ENCODE measurements at places on chromosomes 4 and X.

DNA sequence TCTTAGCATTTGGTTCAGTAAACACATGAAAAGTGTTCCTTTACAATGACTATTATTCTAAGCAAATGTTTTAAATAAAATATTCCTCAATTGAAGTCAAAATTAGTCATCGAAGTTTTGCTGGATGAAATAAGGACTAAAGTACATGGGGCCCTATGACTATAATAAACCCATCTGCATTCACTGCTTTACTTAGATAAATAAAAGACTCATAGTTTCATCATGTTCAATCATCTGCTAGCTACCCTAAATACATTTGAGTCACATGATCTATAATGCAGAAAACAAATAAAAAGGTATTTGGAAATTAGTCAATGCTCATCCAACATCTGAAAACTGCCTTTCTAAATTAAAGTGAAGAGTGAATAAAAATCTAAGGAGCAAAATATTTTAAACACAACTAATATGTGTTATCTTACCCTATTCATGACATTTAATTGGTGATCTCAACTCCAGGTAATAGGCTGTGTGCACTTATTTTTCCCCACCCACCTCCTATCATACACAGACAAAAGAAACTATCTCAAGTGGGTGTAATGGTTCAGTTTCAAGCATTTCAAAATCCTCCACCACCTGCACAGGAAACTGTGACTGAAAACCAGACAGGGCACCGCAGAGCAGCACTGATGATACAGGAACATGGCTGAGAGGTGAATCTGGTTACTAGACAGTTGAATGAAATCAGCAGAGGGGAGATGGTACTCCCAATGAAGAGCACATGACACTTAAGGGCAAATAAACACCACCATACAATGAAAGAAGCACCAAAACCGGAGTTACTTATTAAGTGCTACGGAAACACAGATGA lies 78.6 kb downstream of the CAMK2D start:
- no peak for DNase-seq

- no peak for DNase-seq
Observed at GRCh38 chrX:68571610-68572311, 72.9 kb downstream of the YIPF6 start.

DNA sequence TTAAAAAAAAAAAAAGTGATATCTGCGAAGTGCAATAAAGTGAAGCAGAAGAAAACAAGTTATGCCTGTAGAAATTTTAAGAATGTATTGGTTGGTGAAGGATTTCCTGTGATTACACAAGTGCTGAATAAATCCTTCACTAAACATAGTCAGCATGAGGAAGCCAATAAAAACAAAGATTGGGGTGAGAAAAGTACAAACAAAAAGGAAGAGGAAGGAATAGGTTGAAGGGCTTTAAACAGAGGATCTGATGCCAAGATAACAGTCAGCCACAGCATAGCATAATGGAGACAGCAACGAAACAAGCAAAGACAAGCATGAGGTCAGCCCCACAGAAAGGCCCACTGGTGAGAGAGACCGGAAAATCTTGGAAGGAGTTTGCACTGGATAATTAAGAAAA lies 372.2 kb downstream of the ADAM29 start:
- no peak for DNase-seq

- DNase-seq = no peak
Observed at GRCh38 chrX:119687661-119688413, 5.1 kb downstream of the SEPTIN6 start.

- no peak for DNase-seq
Observed at GRCh38 chr4:155173371-155173770, 35.1 kb upstream of the NPY2R start.

DNA sequence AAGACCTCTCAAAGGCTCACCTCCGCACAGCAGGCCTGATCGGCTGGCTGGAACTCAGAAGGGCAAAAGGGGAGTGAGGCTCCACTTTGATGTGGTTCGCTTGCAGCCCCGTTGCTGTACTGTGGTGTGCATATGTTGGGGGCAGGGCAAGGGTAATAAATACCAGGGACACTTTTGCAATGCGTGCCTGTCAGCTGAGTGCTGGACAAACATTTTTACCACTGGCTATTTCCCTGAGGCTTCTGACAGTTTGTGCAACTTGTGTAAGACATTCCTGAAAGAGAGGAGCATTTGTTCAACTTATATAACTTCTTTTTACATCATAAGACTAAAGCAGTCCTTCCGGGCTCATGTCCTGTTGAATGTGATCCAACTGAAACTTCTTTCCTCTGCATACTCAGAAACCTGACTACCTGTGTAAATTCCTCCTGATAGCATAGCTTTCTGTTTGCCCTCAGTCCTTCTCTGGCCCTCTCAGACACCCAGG lies 82.3 kb downstream of the SPRY1 start:
- no peak for DNase-seq

DNA sequence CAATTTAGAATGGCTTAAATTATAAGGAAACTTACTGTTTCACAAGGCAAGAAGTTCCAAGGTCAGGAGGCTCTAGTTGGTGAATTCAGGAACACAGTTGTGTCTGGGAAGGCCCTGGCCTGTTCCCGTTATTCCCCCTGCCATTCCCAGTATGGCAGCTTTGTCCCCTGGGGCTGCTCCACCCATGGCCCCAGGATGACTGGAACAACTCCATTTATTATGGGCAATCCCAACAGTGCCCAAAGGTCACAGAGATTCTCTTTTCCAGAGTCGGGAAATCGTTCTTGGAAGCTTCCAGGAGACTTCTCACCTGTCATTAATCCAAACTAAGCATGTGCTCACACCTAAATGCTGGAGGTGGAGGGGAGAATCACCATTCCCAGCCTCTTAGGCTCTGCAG lies 2.8 kb upstream of the PRKG2 start:
- DNase-seq = no peak

DNA sequence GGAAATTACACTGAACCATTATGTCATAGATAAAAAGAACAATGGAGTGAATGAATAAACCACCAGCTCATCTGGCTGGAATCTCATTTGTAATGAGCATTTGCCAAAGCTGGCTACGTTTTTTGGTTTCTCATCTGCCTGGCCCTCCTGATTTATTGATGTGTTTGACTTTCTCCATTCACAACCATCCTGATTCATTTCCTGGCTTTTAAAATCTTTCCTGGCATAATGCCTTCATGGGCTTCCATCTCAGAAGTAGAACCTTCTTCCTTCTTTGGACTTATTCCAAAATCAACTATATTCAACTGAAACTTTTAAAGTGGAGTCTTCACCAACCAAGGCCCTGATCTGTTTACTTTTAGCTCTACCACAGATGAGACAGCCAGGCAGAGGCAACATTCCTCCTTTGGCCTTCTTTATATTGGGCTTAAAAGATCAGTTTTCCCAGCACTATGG lies 36.0 kb upstream of the ARSJ start:
- peak; percentile 39 for DNase-seq

DNA sequence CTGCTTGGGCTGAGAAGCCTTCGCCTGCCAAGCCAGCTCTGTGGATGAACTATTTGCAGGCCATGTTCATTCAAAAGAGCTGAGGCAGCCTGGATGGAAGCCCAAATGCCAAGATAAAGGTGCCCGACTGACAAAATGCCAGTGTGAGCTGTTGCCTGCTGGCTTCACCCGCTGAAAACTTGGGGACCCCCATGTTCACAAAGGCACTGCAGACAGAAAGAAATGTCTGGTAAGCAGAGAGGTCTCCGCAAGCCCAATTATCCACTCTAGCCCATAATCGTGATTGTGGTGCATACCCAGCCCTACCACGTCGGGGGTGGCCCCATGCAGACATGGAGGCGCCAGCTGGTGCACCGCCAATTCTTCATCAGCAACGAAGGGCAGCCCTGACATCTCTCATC lies 13.0 kb upstream of the SMIM20 start:
- DNase-seq = no peak

DNA sequence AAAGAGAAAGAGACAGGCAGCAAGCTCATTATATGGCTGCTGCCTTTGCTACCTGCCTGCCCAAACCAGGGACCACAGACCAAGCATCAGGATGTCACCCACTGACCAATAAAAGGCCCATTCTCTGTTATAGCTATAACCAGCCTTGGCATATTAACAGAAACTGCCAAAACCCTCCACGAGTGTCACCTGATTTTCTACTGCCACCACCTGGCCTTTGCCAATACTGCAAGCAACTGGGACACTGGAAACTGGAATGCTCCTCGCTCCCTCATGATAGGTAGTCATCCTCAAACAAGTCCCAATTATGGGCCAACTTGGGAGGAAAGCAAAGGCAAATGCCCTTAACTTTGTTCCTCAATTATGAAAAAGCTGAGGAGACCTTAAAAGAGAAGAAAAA lies 76.0 kb downstream of the SPIN4 start:
- DNase-seq = no peak

DNA sequence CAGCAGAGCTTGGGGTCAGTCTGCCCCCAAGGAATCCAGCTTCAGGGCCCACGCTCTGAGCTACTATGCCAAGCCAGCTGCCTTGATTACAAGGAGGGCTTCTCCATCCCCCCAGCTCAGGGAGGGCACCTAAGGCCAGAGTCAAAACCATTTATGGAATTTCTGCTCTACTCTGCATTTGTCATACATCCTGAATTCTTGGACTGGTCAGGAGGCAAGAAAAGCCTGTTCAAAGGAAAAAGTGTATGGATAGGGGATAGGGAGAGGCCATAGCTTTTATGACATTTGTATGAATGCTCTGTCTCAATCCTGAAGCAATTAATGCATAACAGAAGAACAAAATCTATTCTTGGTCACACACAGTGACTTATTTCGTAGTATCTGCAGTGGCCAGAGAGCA lies 32.2 kb downstream of the EDNRA start:
- no peak for DNase-seq

DNA sequence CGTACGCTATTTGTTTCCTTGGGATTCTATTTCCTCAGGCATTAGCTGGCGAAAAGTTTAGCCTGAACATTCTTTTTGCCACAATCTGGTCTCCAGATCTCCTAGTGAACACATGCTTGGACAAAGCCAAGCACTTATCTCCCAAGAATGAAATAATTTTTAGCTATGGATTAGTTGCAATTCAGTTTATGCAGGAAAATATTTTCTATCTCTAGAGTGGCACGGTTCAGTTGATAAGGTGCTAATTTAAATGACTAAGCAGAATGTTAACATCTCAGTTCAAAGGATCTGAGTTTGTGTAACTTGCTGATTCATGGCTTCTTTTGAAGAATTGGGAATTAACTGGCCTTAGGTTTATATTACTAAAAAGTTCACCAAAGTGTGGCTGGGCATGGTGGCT lies 58.1 kb upstream of the JADE1 start:
- no peak for DNase-seq

GRCh38 chrX:118758511-118758910 lies 31.1 kb downstream of the IL13RA1 start:
- DNase-seq = no peak

GRCh38 chrX:5695971-5696370 lies 532.7 kb downstream of the NLGN4X start:
- no peak for DNase-seq

- DNase-seq = no peak
Observed at GRCh38 chr4:11098461-11098860, 330.2 kb downstream of the HS3ST1 start.

All from COR-L47 (cell line).